ENCODE measurements at places on chromosomes 13 and 19.

DNA sequence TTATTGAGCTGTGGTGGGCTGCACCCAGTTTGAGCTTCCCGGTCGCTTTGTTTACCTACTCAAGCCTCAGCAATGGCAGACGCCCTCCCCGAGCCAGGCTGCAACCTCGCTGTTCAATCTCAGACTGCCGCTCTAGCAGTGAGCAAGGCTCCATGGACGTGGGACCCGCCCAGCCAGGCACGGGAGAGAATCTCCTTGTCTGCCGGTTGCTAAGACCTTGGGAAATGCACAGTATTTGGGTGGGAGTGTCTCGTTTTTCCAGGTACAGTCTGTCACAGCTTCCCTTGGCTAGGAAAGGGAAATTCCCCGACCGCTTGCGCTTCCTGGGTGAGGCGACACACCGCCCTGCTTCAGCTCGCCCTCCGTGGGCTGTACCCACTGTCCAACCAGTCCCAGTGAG lies 27.7 kb upstream of the UBAC2 start:
- DNase-seq = no peak

DNA sequence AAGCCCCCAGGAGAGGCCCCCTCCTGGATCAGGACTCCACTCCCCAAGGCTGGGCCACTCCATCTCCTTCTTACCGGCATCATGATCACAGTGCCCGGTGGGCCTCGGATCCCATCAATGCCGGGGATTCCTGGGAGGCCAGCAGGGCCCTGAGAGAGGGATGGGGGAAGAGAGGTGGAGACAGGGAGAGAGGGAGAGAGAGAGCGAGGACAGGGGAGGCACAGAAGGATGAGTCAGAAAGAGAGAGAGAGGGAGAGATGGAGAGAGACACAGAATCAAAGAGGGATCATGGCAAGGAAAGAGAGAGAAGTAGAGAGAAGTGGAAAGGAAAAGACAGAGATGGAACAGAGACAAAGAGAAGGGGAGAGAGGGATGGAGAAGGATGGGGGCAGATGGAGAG lies 13.8 kb downstream of the COL5A3 start:
- no peak for DNase-seq

DNA sequence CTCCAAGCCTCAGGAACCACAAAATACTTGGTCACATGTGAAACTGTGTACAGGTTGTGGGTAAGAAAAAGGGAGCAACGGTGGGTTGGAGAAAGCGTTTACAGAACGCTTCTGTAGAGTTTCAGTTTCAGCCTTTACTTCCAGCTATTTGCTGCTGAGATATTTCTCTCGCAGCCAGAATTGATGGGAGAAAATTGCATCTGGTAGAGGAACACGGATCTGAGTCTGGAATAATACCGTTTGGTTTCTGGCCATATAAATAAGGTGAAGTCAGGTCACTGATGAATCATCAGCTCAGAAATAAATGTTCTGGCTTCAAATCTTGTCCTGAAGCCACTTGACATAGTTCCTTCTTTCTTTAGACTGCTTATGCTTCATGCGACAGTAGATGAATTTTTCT lies 20.3 kb upstream of the RFC3 start:
- DNase-seq = no peak

- DNase-seq = no peak
Observed at GRCh38 chr19:49946415-49946814, 14.6 kb downstream of the SIGLEC11 start.

- no peak for DNase-seq
Observed at GRCh38 chr19:44841231-44841630, 4.9 kb upstream of the NECTIN2 start.

- DNase-seq = no peak
Observed at GRCh38 chr19:6340493-6341201, 7.2 kb upstream of the ACER1 start.

DNA sequence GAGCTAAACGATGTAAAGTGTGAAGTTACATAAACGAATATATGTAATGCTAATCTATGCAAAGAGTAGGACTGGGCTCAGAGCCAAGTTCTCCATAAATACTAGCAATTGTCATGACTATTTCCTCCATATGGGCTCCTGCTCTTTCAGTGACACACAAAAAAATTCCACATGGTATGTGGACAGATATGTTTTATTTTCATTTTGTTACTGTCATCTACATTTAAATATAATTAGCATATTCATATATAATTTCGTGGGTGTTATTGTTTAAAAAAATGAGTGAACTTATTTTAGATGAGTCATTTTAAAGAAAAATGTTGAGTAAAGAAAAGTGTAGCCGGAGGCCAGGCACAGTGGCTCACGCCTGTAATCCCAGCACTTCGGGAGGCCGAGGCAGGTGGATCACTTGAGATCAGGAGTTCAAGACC lies 5.0 kb upstream of the IGSF23 start:
- no peak for DNase-seq

DNA sequence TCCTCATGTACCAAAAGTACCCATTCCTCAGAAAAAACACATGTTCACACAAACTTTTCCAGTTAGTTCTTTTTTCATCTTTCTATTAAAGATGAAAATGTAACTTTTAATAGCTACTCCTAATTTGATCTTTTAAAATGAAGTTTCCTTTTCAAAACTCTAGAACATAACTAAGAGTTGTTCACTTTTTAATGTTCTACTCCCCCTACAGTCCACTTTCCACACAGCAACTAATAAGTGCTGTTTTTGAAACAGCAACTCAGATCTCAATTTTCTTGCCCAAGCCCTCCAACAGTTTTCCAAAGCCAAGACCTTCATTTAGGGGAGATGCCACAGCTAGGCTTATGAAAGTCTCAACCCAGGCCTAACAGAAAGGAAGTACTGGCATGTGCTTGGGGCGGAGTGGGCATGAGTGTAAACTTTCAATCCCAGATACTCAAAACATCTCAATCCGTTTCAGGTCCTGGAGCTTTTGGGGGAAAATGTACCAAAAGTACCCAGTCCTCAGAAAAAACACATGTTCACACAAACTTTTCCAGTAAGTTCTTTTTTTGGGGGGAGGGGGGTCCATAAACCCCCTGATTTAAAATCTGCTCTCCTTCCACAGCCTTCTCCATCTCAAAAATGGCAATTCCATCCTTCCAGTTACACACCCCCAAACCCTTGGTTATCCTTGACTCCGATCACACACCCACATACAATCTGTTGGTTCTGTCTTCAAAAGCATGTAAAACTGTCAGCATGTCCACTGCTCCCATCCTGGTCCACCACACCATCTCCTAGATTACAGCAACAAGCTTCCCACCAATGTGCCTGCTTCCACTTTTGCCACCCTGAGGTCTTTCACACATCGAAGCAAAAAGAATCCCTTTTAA lies 2.0 kb downstream of the FBL start:
- DNase-seq = no peak

DNA sequence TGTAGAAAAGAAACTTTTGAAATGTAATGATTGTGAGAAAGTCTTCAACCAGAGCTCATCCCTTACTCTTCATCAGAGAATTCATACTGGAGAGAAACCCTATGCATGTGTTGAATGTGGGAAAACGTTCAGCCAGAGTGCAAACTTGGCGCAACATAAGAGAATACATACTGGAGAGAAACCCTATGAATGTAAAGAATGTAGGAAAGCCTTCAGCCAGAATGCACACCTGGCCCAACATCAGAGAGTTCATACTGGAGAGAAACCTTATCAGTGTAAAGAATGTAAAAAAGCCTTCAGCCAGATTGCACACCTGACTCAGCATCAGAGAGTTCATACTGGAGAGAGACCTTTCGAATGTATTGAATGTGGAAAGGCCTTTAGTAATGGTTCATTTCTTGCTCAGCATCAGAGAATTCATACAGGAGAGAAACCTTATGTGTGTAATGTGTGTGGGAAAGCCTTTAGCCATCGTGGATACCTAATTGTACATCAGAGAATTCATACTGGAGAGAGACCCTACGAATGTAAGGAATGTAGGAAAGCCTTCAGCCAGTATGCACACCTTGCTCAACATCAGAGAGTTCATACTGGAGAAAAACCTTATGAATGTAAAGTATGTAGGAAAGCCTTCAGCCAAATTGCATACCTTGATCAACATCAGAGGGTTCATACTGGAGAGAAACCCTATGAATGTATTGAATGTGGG lies 19.3 kb downstream of the ZNF583 start:
- no peak for DNase-seq

- no peak for DNase-seq
Observed at GRCh38 chr19:11422163-11423065, 3.3 kb upstream of the RGL3 start.

DNA sequence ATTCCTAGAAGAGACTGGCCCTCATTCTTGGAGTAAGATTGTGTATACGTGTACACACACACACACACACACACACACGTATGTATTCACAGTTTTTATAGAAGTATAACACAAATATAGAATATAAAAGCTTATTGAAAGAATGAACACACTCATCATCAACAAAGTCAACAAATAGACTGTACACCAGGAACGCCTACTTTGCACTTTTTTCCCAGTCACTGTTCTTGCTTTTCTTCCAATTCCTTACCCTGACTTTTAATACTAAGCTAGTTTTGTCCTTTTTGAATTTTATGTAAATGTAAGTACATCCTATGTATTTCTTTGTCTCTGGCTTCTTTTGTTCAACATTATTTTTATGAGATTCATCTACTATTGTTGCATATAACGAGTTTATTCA lies 264.5 kb downstream of the MAB21L1 start:
- DNase-seq = no peak

- no peak for DNase-seq
Observed at GRCh38 chr13:74978591-74978990, 503.4 kb downstream of the TBC1D4 start.

DNA sequence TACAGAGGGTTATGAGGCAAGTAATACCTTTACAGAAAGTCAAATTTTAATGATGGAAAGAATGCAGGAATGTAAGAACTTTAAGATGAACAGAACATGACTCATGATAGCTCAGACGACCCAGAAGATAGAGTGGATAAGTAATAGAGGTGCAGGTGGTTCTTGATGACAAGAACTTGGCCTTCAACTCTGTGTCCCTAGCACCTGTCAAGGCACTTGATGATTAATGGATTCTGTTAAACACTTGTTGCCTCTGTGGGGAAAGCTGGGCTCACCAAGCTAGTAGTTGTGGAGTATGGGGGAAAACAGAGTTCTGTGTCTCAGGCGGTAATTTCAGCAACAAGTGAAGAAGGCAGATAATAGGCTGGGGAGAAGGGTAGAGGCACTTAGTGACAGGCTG lies 306.2 kb downstream of the ATP8A2 start:
- DNase-seq = no peak

DNA sequence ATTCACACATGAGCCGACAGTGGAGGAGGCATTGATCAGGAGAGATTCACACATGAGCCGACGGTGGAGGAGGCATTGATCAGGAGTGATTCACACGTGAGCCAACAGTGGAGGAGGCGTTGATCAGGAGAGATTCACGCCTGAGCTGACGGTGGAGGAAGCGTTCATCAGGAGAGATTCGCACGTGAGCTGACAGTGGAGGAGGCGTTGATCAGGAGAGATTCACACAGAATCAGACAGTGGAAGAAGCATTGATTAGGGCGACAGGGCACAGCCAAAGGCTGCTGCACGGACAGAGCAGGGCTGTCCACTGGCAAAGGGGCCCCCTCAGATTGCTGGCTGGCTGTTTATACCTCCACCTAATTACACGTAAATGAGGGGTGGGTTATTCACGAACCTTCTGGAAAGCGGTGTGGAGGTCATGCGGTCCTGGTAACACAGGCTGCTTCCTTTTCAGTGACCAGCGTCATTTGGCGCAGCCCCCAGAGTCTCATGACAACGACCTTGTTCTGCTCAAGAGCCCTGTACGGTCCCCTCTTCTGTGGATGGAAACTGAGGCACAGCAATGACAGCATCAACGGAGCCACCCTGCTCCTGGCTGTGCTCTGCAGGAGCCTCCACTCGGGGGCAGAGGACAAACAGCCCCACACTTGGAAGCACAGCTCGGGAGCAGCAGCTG lies 50.6 kb upstream of the GAS6 start:
- DNase-seq = no peak

DNA sequence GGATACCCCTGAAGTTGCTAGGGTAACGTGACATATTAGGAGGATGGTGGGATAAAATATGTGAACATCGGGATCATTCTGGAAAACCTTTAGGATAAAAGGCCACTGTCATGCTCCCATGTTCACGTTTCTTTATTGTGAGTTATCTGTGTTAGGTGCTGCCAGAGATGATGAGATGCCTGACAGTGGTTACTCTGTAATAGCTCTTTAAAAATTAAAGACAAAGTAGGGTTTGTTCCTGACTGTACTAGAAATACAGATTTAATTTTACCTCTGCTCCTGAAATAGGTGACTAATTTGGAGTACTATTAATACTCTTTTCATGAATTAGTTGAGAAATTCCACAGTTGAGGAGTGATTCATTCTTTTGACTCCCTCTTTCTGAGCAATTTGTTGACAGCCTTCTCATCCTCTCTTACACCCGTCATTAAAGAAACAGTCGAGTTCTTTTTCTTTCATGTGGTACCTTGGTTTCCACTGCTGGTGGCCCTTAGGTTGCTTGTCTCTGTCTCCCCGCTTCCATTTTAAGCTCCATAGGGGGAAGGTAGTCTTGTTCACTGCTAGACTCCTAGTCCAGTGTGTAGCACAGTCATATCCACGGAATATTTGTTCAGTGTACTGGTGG lies 28.4 kb downstream of the SAE1 start:
- DNase-seq = no peak

DNA sequence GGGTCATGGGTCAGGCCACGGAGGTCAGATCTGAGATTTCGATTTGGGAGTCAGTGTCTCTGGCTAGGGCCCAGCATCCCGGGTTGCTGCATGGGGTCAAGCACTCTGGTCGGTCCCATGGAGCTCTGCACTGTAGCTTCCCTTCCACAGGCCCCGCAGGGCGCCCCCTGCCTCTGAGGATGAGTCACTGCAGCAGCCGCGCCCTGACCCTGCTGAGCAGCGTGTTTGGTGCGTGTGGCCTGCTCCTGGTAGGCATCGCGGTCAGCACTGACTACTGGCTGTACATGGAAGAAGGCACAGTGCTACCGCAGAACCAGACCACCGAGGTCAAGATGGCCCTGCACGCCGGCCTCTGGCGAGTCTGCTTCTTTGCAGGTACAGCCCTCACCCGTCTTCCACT lies 3.6 kb downstream of the CACNG7 start:
- no peak for DNase-seq

GRCh38 chr19:49343123-49343522 lies 7.9 kb downstream of the CD37 start:
- no peak for DNase-seq

GRCh38 chr13:112392719-112393118 lies 16.6 kb downstream of the SPACA7 start:
- DNase-seq = no peak

DNA sequence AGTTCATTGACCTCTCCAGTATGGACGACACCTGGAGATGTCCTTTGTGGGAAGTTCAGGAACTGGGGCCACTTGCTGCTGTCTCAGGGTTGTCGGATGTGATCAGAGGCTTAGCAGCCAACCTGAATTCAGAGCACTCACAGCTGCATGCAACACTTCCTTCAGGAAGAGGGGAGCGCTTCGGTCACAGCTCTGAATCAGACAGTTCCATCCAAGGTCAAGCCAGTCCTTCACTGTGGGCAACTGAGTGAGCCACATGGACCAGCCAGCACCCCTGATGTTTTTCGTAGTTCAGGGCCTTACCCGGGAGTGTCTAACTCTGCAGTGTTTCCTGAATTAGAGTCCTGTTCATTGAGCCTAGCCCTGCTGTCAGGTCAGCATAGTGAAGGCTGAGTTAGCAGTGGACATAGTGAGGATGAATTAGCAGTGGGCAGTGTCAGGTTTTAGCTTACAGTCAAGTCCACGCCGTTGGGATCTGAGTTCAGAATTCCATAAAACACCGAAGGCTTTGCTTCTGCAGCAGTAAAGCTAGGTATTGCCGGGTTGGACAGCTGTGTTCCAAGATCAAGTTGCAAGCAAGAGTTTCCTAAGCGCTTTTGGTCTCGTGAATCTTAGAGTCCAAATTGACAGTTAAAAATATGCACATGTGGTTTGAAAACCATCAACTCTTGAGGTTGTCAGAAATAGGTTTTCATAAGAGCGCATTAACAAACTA lies 5.1 kb downstream of the ZNF555 start:
- no peak for DNase-seq

Measured in NCI-H1092 (cell line).